Natural killer cell treated with Interleukin-12 subunit alpha and Interleukin-12 subunit beta and Interleukin-15 and Interleukin-18, amount 100 ng/mL, for 72 hours (primary cell): ENCODE measurements at places on chromosomes 13 and 19. TPM values are rescaled to one million over a fixed set of nuclear protein-coding genes. Genes with fewer than 3 reads are reported as not detected.

ACER1 gene
- total RNA-seq: not detected

MBD3L2 gene
- total RNA-seq: not detected

LATS2 gene
- total RNA-seq: 15.8 TPM

ZNF737 gene
- total RNA-seq: 23.5 TPM

CPB2 gene
- not detected for total RNA-seq

STARD13 gene
- total RNA-seq: not detected

KCNRG gene
- total RNA-seq: not detected

DPF1 gene
- 0.12 TPM for total RNA-seq

IZUMO1 gene
- not detected for total RNA-seq

DCLK1 gene
- total RNA-seq: not detected

PSG4 gene
- not detected for total RNA-seq

VSIG10L gene
- 2.0 TPM for total RNA-seq

DNA sequence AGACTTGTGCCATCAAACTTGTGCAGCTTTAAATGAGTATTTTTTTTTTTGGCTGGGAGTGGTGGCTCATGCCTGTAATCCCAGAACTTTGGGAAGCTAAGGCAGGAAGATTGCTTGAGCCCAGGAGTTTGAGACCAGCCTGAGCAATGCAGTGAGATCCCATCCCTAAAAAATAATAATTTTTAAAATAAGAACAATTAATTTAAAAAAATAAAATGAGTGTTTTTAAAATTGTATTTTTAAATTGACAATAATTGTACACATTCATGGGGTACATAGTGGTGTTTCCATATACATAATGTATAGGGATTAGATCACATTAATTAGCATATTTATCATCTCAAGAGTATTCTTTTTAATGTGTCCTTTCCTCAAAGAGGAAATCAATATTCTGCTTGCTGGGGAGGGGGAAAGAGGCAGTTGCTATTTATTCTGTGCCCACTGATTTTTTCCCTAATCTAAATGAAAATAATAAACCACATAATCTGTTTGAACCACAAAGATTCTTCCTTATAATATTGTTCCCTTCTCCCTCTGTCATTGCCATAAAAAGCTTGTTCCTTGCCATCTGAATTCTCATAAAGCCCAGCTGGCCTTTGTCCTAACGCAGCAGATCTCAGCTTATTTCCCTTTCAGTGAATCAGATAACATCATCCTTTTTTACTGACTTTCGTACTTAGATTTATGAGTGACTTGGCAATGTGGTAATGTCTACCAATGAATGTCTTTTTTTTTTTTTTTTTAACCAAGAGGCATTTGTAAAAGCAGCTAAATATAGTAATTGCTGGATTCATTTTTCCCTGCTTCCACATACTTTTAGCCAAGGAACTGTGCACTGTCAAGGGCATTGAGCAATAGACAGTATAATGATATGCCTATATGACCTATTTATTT is 81.8 kb upstream of the RUBCNL start:
- no peaks in the 10 kb centered on the region for H3K4me1 ChIP-seq
- no peak for DNase-seq
- no peak overlapping the region for H3K4me3 ChIP-seq
- no peaks in the 10 kb centered on the region for H3K27me3 ChIP-seq
- H3K36me3 ChIP-seq: no peaks in the 10 kb centered on the region

DNA sequence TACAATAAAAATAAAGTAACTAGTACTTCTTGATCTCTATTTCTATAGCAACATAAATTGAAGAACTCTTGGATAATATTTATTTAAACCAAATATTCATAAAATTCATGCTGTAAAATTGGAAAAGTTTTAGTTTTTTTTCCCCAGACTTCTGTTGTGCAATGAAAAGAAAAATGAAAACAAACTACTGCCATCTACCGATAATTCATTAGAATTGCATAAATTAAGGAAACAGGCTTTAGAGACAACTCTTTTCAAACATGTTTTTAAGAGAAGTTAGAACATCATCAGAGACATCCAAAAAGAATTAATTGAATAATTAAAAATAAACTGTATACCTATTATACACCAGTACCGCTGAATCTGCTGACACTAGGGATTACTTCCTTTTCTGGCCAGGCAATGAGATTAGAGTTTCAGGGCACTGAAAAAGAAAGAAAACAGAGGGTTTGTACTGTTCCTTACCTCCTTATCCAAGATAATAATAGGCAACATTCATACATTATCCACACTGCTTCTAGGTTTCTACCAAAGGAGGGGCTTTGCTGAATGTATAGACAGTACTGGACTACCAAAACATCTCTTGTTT is 4.9 kb downstream of the CCDC122 start:
- H3K27ac ChIP-seq: no peak overlapping the region
- H3K27me3 ChIP-seq: no peaks in the 10 kb centered on the region
- no peak overlapping the region for H3K4me3 ChIP-seq
- no peaks in the 10 kb centered on the region for H3K36me3 ChIP-seq
- peaks cover 15% of the 10 kb centered on the region for H3K4me1 ChIP-seq

GRCh38 chr19:42292042-42292960 is 9.6 kb upstream of the PRR19 start:
- H3K27ac ChIP-seq: peak overlapping the region; percentile 12
- peaks cover 7% of the 10 kb centered on the region for H3K36me3 ChIP-seq
- peaks cover 6% of the 10 kb centered on the region for H3K4me1 ChIP-seq
- DNase-seq: no peak
- no peak overlapping the region for H3K4me3 ChIP-seq

- H3K27ac ChIP-seq: peak overlapping the region; percentile 97
- no peak for DNase-seq
- H3K4me3 ChIP-seq: peak overlapping the region; percentile 98
- peaks cover 6% of the 10 kb centered on the region for H3K36me3 ChIP-seq
These were observed 1.4 kb downstream of the ING1 start for GRCh38 chr13:110714797-110715394.

GRCh38 chr19:38020311-38020710 is 113.3 kb downstream of the SIPA1L3 start:
- H3K27ac ChIP-seq: no peak overlapping the region
- DNase-seq: no peak
- no peaks in the 10 kb centered on the region for H3K27me3 ChIP-seq
- no peaks in the 10 kb centered on the region for H3K36me3 ChIP-seq

- no peaks in the 10 kb centered on the region for H3K27me3 ChIP-seq
- DNase-seq: no peak
- H3K4me1 ChIP-seq: peaks cover 4% of the 10 kb centered on the region
- H3K4me3 ChIP-seq: no peak overlapping the region
These were observed 13.1 kb downstream of the C19orf47 start for GRCh38 chr19:40335101-40335500.

GRCh38 chr19:35744430-35745327 is 539 bp downstream of the U2AF1L4 start:
- H3K4me3 ChIP-seq: peak overlapping the region; percentile 98
- peak overlapping the region; percentile 94 for H3K27ac ChIP-seq
- no peaks in the 10 kb centered on the region for H3K36me3 ChIP-seq
- peaks cover 55% of the 10 kb centered on the region for H3K4me1 ChIP-seq
- H3K27me3 ChIP-seq: no peaks in the 10 kb centered on the region
- peak; percentile 95 for DNase-seq

- no peaks in the 10 kb centered on the region for H3K27me3 ChIP-seq
- no peaks in the 10 kb centered on the region for H3K36me3 ChIP-seq
- H3K4me1 ChIP-seq: peaks cover 13% of the 10 kb centered on the region
- DNase-seq: peak; percentile 74
These were observed 26.8 kb upstream of the UBE2L5 start for GRCh38 chr13:30395192-30396158.

DNA sequence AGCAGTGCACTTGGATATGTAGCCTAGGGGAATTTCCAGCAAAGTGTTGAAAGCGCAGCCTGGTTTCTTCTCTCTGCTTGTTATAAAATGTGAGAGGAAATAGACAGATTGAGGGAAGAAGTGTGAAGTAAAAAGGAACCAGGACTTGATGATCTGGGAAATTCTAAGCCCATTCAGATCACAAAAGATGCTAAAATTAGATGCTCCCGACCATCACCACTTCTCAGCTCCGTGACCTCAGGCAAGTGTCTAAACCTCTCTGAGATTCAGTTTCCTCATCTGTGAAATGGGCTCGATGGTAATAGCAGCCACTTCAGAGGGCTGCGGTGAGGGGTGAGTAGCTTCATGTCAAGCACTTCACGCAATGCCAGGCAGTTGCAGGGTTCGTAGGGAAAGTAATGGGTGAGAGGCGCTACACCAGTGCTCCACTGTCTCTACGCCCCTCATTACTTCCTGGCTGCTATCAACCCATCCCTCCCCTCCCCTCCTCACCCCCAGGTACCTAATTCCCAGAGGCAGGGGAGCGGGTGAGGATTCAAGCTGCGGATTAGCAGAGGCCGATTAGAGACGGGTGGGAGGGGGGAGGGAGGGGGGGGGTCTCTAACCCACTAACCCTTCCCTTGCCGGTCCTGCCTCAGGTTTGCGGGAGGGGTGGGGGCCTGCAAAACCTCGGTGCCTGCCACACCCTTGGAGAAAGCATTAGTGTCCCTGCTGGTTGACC is 9.0 kb upstream of the NFIC start:
- peak overlapping the region; percentile 45 for H3K27ac ChIP-seq
- DNase-seq: peak; percentile 84
- peaks cover 29% of the 10 kb centered on the region for H3K4me1 ChIP-seq
- no peaks in the 10 kb centered on the region for H3K27me3 ChIP-seq
- peak overlapping the region; percentile 77 for H3K4me3 ChIP-seq

- no peak for DNase-seq
- H3K4me1 ChIP-seq: peaks cover 1% of the 10 kb centered on the region
- no peak overlapping the region for H3K27ac ChIP-seq
These were observed 11.1 kb upstream of the PLIN3 start for GRCh38 chr19:4878491-4878968.

DNA sequence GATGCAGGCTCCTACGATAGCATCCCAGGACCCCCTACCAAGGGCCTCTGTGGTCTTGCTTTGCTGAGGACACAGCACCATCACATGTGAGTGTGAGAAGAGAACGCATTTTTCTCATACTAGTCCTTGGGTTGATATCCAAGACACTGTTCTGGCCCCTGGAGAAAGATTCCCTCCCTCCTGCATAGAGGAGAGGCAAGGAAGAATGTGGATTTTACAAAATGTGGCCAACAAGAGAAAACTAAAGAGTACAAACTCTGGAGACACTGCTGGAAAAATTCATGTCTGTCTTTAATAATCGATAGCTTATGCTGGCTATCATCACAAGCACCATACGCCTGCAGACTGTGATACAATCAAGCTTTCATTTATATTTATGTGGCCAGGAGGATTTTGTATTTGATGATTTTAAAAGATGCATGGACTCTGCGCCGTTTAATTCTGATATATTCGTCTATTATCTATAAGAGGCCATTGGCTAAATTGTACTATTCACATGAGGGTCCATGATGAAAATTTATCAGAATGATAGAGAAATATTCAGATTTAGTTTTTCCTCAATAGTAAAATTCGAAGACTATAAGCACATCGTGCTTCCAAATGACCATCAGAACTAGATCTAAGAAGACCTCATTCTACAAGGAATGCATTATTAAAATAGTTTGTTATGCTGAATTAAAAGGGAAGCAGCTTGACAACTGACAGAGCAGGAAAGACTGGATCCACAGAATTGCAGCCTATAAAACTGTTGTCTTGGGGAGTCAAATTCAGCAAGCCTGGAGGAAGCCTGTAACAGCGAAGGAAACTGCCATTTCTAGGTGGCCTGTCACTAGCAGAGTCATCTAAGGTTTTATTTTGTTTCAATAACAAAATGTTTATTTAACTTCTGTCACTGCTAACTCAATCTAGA is 578.7 kb downstream of the DIAPH3 start:
- no peak overlapping the region for H3K4me3 ChIP-seq
- no peaks in the 10 kb centered on the region for H3K27me3 ChIP-seq
- DNase-seq: no peak
- H3K36me3 ChIP-seq: no peaks in the 10 kb centered on the region
- no peaks in the 10 kb centered on the region for H3K4me1 ChIP-seq

DNA sequence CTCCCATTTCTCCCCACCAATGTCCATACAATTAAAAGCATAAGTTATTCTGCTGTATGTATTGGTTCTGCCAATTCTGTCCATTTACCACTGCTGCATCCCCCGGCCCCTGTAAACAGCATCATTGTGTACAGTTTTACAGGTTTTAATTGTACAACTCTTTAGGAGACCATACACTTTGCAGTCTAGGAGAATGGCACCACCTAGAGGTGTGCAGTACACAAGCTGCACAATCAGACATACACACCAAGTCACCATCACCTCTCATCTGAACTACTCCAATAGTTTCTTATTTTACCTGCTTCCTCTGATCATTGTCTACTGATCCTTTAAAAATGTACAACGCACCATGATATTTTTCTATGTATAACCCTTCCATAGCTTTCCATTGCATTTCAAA is 855.9 kb upstream of the KLHL1 start:
- no peak overlapping the region for H3K4me3 ChIP-seq
- no peaks in the 10 kb centered on the region for H3K36me3 ChIP-seq
- H3K27me3 ChIP-seq: no peaks in the 10 kb centered on the region
- no peaks in the 10 kb centered on the region for H3K4me1 ChIP-seq

DNA sequence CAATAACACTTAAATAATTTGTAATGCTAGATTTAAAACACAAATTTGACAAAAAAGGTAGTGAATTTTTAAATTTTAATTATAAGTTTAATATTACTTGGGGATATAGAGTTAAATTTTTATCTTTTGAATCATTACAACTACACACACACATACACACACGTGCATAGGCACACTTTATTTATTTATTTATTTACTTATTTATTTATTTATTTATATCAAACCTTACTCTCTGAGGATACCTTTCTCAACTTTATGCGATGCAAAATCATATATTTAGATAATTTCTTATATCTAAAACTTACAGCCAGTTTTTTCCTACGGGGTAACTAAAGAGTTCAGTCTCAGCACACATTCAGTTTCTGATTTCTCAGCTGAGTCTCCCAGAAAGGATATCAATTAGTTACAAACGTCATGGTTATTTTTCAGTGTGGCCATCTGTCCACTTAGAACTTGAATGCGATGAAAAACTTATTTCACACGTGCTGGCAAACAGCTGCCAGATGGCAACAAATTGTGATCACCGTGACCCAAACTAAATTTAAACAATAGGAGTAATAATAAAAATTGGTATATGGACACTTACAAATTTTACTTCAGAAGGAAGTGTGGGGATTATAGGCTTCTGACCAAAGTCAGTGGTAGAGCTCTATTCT is 683.1 kb upstream of the PRR20A start:
- H3K27me3 ChIP-seq: no peaks in the 10 kb centered on the region
- DNase-seq: no peak
- no peaks in the 10 kb centered on the region for H3K4me1 ChIP-seq
- no peak overlapping the region for H3K27ac ChIP-seq

GRCh38 chr13:73335944-73336343 is 277.1 kb downstream of the KLF5 start:
- no peaks in the 10 kb centered on the region for H3K4me1 ChIP-seq
- no peak for DNase-seq
- no peak overlapping the region for H3K27ac ChIP-seq
- H3K4me3 ChIP-seq: no peak overlapping the region
- no peaks in the 10 kb centered on the region for H3K27me3 ChIP-seq
- no peaks in the 10 kb centered on the region for H3K36me3 ChIP-seq

GRCh38 chr19:4660181-4660791 is 9.9 kb downstream of the MYDGF start:
- H3K27ac ChIP-seq: no peak overlapping the region
- no peak overlapping the region for H3K4me3 ChIP-seq
- H3K4me1 ChIP-seq: peaks cover 13% of the 10 kb centered on the region
- DNase-seq: no peak
